Stromal cell of bone marrow (primary cell): ENCODE measurements at places on chromosomes 2 and 18.

GRCh38 chr2:238938003-238938400, 90.1 kb downstream of the TWIST2 start:
- DNase-seq, result no peak

DNA sequence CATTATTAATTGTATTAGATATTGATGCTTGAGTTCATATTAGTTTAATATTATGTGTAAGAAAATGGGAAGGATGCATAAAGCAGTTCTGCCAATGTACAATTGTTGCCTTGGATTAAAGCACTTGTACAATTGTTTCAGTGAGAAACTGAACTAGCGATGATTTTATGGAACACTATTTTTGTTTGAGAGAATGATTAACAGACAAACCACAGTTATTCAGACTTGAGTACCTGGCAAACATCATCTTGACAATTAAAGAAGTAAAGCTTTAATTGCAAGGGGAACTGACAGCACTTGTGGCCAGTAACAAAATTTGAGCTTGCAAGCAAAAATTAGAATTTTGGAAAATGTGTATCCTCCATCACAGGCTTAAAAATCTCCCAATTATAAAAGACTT, 214.3 kb downstream of the RIT2 start:
- no peak for DNase-seq

- no peak for DNase-seq
Measured at GRCh38 chr2:73034661-73035375, 36.7 kb downstream of the SFXN5 start.

DNA sequence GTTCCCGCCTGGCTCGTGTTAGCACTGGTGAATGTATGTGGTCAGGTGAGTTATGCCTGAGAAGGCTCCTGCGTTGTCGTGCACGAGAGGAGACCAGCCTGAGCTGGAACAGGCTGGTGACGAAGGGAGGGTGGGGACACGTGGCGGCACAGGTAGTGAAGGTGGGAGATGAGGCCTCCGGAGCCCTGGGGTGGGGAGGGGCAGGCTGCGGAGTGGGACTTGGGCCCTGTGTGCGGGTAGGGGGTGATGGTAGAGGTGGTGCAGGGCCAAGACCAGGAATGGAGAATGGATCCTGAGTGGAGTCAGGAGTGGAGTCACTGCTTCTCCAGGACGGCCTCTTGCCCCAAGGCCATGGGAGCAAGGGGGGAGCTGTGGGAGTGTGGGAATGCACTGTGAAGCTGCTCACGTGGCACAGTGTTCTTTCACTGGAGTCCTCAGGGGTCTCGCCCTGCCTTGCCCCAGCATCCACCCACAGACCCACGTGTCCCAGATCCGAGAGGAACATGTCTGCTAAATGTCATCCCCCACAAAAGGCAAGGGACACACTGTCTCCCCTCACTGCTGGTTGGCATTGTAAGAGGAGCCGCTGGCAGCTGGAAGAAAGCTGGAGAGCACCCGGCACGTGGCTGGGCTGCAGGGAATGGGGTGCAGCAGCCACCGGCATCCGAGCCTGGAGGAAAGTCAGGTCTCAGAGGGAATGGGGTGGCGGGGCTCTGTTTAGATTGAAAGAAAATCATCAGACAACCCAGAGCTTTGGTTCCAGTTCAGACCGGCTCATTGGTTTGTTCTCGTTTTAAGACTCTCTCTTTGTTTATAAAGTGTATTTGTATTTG, 63.7 kb downstream of the CYP26B1 start:
- no peak for DNase-seq

- no peak for DNase-seq
Measured at GRCh38 chr2:177671662-177672061, 279.1 kb downstream of the AGPS start.

DNA sequence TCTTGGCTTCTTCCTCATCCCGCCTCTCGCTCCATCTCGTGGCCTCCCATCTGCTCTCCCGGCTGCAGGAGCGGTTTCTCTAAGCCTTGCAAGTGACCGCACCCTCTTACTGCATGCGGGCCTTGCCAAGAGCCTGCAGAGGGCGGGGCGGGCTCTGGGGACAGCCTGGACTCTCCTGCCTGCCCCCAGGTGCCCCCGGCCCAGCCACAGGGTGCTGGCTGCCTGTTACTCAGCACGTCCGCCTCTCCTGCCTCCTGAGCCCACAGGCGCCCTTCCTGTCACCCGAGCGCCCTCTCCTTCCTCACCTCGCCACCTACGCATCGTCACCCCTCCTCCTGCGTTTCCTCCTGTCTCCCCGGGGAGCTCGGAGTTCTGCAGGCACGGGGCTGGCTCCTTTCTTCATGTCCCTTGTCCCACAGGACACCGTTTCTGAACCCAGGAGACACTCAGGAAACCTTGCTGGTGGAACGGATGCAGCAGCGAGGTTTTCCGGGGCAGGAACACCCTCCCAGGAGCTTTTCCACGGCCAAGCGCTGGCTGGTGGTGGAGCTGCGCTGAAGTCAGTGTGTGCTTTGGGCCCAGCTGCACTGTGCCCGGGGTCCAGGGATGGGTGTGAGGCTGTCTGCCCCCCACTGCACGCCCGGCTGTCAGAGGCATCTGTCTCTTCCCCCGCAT, 28.5 kb downstream of the HPCAL1 start:
- peak; percentile 10 for DNase-seq

DNA sequence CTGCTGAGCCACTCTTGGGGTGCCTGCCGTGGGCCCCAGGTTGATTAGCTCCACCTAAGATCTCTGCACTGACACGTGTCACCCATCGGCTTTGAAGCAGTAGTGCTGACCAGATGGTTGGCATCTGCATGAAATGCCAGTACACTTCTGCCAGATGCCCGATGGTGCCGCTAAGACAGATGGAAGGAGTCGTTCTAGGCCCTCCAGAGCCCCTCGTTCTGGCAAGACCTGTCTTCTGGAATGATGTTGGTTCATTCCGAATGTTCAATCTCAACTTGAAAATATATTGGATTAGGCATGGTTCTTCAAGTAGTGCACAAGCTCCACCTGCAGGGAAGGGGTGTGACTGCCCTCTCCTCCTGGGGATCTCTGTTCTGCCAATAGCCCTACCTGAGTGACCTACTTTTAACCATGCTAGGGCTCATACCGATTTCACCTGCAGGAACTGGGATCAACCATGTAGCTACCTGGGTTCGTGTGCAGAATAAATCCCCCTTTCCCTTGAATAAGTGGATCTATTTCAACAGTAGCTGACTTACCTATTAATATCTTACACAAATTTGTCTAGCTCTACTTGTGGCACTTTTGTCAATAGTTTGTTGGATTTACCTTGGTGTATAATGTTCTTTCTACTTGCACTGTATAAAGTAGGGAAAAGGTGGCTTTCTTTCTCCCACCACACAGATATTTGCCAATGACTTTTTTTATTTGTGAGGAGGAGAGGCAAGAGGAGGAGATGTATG, 342.6 kb downstream of the CTNNA2 start:
- DNase-seq, result peak; percentile 2

DNA sequence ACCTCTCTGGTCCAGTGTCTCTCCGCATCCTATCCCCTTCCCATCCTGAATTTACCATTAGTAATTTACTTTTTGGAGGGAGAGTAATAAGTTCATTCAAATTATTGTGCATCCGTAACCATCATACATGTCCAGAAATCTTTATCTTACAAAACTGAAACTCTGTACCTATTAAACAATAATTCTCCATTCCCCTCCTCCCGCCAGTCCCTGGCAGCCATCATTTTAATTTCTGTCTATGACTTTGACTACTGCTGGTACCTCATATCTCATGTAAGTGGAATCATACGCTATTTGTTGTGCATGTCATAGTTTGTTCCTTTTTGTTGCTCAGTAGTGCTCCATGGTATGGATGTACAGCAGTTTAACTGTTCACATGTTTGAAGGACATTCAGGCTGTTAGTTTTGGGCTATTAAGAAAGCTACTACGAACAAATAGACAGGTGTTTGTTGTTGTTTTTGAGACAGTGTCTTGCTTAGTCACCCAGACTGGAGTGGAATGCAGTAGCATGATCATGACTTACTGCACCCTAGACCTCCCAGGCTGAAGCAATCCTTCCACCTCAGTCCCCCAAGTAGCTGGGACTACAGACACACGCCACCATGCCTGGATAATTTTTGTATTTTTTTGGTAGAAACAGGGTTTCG, 2.0 kb downstream of the LIMS1 start:
- no peak for DNase-seq

- DNase-seq, result no peak
Measured at GRCh38 chr2:12804091-12804856, 87.5 kb downstream of the TRIB2 start.

DNA sequence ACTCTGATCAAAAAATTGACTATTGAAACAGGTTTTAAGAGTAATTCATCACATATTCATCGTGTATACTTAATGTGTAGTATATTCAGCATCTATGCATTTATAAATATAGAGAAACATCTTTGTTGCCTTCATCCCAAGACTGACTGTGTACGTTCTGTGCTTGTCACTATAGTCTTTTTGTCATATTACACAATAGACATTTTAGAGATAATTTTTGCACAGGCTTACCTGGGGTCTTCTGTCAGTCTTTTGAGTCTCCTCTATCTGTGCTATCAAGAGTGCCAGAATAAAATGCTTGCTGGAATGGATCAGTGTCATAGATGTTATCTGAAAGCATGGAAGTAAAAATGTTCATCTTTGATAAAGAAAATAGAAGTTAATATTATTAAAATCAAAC, 1047.7 kb upstream of the NRXN1 start:
- DNase-seq, result no peak

- DNase-seq, result peak; percentile 91
Measured at GRCh38 chr2:233387667-233388528, 33.6 kb downstream of the DGKD start.

DNA sequence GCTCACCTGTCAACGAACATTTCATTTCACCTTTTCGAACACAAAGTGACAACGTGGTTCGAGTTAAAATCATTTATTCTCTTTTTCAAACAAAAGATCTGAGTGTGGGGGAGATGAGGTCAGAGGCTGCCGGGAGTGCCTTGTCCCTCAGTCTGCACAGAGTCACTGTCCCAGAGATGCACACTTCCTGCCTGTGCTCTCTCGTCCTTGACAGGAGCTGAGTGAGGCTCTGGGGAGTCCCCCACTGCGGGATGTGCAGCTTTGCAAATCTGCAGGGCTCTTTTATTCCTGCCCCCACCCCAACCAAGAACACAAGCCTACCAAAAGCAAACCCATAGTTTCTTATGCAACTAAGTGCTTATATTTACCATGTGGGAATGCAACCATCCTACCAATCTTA, 497.8 kb downstream of the EIPR1 start:
- no peak for DNase-seq
